ENCODE measurements at places on chromosomes 12 and 14. TPM values are rescaled to one million over a fixed set of nuclear protein-coding genes. Genes with fewer than 3 reads are reported as not detected.
A peak's percentile ranks its signal among the peaks of the same experiment; 100 is the strongest.

- DNase-seq: no peak
Measured at GRCh38 chr12:66127650-66128049, 2.9 kb downstream of the LLPH start.

DNA sequence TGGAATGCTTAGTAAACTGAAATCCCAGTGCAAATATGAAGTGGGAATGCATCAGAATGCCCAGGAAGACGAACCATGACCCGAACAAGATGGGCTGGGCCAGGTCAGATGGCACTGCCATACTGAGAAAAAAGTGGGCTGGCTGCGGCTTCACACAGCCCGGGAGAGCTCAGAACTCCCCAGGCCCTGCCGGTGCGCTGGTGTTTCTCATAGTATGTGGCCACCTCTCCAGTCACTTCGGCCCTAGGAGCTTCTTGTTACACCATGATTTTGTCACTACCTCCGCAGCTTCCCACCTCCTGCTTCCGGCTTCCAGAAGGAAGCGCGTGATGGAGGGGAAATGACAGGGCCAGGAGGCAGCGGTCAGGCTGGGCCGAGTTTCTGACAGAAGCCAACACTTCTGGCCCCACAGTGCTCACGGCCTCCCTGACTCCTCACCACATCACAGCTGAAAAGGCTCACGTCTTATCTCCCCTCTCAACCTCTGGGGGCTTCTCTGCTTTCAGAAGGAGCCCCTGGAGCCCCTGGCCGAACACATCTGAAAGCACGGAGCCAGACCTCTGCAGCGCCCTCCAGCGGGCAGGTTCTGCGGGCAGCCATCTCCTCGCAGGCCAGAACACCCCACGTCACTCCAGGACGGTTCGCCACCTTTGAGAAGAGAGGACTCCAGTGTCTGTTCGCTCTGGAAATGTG is 30.7 kb downstream of the DAD1 start:
- DNase-seq: no peak

DNA sequence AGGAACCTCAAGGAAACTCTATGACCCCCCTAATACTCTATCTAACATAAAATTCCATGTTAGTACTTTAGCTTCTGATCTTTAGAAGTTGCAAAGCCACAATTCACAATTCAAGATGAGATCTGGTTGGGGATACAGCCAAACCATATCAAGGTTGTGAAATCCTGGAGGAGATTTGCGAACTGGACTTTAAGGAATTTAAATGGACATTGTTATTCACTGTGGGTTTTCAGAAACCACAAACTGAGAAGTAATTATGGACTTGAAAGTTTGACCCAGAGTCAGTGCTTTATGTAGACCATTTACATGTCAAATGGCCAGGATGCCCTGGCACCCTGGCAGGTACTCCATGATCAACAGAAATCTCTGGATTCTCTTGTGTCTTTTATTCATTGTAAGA is 14.2 kb upstream of the CDKL1 start:
- DNase-seq: peak; percentile 84

- no peak for DNase-seq
Measured at GRCh38 chr12:50609292-50609874, 104.6 kb downstream of the DIP2B start.

DNA sequence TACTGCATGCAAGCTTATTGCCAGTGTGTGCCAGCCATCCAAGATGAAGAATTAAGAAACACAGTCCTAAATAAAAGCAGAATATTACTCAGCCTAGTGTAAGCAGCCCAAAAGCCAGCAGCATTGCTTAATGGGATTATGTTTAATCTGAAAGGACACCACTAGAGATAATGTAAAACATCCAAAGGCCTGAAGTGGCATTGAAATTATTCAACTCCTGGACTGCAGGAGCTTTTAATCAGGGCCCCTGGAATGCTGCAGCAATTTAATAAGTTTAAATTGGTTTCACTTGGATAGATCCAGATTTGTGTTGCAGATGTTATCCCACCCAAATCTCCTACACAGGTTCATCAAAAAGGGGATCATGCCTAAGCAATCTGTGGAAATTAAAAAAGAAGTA is 193.0 kb downstream of the C12orf50 start:
- DNase-seq: no peak

DNA sequence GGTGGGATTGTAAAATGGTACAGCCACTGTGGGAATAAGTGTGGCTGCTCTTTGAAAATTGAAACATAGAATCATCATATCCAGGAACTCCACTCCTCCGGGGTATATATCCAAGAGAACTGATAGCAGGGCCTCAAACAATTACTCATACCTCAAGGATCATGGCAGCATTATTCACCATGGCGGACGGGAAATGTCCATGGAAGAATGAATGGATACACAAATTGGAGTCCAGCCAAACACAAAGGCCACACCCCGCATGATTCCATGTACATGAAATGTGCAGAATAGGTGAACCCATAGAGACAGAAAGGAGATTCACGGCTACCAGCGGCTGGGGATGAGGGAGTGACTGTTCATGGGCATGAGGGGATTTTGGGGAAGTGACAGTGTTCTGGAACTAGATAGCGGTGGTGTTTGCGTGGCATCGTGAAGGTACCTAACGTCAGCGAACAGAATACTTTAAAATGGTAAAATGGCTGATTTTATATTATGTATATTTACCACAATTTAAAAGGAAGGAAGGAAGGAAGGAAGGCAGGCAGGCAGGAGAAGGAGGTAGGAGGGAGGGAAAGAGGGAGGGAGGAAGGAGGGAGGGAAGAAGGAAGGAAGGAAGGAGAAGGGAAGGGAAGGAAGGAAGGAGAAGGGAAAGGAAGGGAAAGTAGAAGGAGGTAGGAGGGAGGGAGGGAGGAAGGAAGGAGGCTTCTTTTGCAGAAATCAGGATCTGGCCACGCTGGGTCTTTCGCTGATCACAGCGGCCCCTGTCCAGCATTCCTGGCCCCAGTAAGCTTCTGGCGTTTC is 14.1 kb upstream of the NCOR2 start:
- peak; percentile 41 for DNase-seq

Gene PPP1R36
- 0.89 TPM for total RNA-seq

Gene WNT1
- not detected for total RNA-seq
